ENCODE measurements at places on chromosomes 1 and 21.

GRCh38 chr1:19828546-19828945, 13.5 kb upstream of the RNF186 start:
- no peak for DNase-seq

DNA sequence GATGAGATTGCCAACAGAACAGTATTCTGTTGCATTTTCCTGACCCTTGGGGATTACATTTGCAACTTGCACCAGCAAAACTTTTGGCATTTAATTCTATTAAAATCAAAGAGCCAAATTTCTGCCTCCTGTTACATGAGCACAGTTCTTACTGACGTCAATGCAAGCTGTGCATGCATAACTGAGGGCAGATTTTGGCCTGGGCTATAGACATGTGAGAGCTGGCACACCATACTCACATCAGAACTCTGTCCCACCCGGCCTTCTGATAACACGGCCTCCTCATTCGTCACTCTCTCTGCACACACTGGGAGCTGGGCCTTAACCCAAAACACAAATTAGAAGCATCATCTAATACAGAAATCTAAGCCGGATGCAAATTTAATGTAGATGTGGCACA, 31.5 kb downstream of the PAPPA2 start:
- DNase-seq = no peak

DNA sequence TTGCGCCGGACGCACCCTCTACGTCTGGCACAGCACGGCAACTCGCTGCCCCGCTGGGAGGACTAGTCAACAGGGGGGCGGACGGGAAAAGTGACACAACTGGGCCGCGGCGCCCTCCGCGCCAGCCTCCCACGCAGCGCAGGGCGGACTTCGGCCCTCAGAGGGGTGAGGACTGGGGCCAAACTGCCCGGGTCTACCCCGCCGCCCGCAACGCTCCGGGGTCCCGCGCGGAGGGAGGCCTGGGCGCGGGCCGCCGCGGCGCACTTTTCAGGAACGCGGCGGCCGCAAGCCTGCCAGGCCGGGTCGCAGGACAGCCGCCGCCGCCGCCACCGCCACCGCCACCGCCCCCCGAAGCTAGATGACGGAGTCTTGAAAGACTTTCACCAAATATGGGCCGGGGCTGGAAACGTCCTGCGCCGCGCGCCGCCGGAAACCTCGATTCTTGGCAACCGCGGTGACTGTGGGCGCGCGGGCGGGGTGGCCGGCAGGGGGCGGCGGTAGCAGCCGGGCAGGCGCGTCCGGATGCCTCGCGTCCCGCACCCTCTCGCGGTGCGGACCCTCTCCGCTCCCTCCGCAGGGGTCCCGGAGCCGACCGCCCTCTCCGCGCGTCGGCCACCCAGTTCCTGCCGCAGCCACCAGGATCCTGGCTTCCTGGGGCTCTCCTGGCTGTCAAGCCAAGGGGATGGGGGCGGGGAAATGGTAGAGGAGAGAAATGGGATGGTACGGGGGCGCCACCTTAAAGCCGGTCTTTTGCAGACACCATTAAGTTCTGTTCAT, 3.7 kb upstream of the CCN1 start:
- DNase-seq = peak; percentile 95

- no peak for DNase-seq
Measured at GRCh38 chr1:2378956-2379732, 12.2 kb downstream of the MORN1 start.

- no peak for DNase-seq
Measured at GRCh38 chr1:31739346-31739745, 24.8 kb downstream of the ADGRB2 start.

DNA sequence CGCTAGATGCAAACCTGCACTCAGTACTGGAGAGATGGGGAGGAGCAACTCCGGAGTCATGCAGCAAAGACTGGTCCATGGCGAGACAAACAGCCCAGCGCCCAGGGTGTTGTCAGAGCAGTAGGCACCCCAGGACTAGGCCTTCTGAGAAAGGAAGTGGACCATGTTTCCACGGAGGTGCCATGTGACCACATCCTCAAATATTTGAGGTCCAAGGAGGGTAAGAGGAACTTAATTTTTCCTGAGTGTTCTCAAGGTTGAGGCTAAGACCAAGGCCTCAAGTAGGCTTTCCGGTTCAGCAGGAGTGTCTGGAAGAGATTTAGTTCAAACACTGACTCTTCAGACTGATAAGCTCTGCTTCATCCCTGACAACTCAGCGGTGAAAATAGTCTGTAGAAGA, 186.2 kb downstream of the RHOU start:
- DNase-seq = no peak

DNA sequence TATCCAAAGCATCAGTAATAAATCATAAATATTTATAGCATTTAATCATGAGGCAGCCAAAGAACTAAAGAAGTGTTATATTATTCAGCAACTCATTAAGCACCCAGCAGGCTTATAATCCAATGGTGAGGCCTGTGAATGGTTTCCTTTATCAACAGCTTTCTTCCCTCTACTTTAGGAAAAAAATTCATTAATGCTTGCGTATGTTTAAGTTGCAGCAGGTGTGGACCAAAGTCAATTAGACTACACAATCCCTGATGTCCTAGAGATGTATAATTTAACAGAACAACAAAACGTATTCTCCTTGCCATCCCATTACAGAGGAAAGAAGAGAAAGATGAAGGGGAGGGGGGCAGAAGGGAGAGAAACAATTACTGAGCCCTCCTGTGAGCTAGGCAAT, 87.7 kb upstream of the MAGI3 start:
- DNase-seq = no peak

- no peak for DNase-seq
Measured at GRCh38 chr1:27153549-27153886, 1.4 kb downstream of the SLC9A1 start.

- DNase-seq = no peak
Measured at GRCh38 chr1:25802915-25803314, 2.9 kb downstream of the SELENON start.

DNA sequence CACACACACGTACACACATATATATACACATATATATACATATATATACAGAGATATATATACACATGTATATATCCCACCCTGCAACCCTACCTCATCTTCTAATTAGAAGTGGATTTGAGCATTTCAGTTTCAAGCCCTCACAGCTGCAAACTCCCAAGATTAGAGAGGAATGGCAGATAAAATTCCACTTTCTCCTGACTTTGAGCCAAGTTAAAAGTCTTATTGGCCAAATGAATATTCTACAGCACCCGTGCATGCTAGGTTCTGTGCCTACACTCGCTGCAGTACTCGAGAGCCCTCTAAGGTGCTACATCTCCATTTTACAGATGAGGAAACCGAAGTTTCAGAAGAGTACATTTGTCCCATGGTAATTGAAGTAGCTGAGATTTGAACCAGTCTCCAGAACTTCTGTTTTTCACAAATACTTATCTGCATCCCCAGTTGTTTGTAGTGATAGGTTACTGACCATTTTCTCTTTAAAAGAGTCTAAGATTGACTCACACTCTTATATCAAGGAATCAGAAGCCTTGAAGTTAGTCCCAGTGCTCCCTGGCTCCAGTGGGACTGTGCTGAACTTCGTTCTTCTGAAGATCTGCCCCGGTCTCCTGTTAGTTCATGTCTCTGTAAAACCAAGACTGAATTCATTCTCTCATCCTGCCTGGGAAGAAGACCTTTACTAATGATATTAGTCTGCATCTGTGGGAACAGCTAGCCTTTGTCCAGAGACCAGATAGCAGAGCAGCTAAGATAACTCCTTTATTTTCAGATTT, 292.1 kb downstream of the TM2D1 start:
- no peak for DNase-seq

GRCh38 chr1:87478231-87478630, 149.6 kb downstream of the LMO4 start:
- no peak for DNase-seq

DNA sequence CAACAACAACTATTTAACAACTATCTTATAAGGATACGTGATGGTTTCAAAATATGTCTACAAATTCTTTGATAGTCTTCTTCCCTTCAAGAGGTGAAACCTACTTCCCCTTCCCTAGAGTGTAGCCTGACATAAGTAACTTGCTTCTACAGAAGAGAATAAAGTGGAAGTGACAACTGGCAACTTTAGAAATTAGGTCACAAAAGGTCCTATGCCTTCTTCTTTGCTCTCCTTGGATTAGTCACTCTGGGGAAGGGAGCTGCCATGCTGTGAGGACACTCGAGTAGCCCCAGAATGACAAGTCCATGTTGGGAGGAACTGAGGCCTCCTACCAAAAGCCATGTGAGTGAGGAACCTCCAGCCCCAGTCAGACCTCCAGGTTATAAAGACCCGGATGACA, 19.2 kb downstream of the EFCAB14 start:
- no peak for DNase-seq

GRCh38 chr1:181479137-181479745, 4.1 kb upstream of the CACNA1E start:
- DNase-seq = peak; percentile 47

DNA sequence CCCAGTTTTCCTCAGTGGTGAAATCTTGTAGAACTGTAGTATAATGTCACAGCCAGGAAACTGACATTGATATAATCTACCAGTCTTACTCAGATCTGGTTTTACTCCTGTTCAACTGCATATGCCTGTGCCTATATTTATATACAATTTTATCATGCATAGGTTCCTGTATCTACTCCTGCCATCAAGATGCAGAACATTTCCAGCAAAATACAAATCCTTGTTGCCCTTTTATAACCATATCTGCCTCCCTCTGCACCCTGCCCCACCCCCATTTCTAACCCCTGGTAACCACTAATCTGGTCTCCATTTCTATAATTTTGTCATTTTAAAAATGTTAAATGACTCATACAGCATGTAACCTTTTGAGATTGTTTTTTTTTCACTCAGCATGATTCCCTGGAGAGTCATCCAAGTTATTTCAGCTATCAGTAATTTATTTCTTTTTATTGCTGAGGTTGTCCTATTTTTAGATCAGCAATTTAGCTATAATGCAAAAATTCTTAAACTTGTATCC, 8.1 kb downstream of the UTP25 start:
- DNase-seq = peak; percentile 54

DNA sequence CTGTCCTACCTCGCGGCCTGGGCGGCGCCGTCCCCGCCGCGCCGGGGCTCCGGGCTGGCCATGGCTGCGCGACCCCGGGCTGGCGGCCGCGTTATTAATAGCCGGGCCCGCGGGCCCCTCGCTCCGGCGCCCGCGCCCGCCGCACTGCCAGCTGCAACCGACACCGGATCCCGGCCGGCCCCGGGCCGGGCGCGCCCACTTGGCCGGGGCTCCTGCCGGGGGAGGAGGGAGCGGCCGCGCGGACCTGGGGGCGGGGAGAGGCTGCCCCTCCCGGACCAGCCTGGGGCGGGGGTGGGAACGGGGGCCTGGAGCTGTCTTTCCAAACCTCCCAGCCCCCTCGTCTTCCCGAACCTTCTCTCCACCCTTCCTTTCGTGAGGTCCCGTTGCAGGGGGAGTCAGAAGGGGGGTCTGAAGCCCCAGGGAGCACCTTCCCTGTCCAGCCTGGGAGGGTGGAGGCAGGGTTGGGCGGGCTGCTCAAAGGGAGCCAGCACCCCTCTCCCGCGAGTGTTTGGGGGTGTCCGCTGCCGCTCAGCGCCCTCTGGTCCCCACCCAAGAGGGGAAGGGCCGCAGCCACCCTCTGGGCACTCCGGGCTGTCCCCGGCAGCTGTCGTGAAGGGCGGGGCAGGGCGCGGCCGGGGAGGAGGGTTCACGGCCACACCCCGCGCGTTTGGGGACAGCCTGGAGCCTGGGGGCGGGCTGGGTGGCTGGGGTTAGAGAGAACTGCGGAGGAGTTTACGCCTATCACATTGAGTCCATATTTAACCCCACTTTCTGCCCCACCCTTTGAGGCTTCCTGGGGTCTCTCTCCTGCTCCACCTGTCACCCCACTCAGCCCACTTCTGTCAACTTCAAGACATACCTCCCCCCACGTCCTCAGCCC, at the start of gene SYNC:
TSS of gene SYNC (minus strand) at position 172 of the 880 bp plus-strand sequence. CDS start at position 62, 110 bp downstream.
- DNase-seq = peak; percentile 80

- no peak for DNase-seq
Measured at GRCh38 chr1:43510621-43511020, 20.1 kb upstream of the PTPRF start.

DNA sequence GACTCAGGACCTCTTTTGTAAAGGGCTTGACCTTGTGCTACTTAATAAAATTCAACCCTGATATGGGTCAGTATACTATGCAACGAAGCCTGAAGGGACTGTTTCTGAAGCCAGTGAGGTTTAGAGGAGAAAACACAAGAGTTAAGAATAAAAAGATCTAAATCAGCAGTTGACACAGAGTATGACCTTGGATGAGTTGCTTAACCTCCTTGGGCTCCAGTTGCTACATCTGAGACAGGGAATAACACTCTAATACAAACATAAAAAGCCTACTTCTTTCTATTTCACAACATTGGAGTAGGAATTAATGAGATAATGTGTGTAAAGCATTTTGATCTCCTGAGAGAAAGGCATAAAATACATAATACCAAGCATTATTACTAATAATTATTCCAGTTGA, 882.4 kb upstream of the ADGRL2 start:
- no peak for DNase-seq

DNA sequence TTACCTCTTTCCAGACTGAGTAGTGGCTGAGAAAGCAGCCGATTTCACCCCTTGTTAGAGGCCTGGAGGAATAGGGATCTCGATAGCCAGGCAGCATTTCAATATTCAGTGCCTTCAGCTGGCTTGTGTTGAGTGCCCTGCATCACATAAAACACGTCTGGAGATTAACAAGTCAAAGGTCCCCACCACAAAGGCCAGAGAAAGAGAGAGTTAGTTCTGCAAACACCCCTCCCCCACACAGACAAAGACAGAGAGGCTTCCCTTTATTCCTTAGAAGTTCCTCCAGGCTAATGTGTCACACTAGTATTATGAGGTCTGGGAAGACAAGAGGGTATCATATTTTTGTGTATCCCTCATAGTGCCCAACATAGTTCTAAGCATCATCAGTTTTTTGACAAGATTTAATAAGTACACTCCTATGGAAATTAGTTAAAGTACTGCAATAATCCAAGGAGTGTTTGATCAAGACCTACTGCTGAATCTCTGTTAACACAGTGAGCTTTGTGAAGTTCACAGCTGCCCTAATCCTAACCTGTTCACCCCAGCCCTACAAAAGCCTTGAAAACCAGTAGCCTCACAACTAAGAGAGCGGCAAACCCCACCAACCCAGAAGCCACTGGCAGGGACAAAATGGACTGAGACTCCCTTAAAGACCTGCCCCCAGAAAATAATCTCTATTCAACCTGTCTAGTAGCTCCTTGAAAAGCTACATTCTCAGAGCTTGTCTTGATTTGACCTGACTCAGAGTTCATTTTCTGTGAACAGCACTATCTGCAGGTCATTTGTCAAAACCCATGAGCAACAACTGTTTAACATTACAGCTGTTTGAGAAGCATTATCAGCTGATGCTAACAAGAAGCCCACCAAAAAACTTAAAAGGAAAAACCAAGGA, 91.9 kb downstream of the COLGALT2 start:
- DNase-seq = no peak

GRCh38 chr1:84255582-84255981, 45.9 kb upstream of the SAMD13 start:
- no peak for DNase-seq

DNA sequence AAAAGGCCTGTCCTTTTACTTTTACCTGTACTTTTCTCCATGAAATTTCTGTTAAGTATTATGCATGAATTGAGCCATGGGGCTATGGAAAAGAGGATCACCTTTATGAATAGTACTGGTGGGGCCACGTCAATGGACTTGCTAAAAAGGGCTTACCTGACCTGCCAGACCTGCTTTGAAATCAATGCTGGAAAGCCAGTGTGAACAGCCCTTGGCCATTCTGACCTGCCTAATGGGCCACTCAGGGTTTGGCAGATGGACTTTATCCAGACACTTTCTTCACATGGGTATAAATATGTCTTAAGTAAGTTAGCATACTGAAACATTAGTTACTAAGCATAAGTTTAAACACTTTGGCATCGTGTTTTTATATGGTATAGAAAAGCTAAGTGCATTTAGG, 8.3 kb upstream of the GUK1 start:
- DNase-seq = no peak
